ENCODE measurements at places on chromosomes 1 and 21. TPM values are rescaled to one million over a fixed set of nuclear protein-coding genes. Genes with fewer than 3 reads are reported as not detected.

GRCh38 chr1:54926970-54927369 lies 40.0 kb upstream of the DHCR24 start:
- no peak for DNase-seq

Gene KRTAP12-2
- not detected for polyA plus RNA-seq

- DNase-seq = no peak
These were observed 26.5 kb downstream of the CD247 start for GRCh38 chr1:167491586-167492461.

DNA sequence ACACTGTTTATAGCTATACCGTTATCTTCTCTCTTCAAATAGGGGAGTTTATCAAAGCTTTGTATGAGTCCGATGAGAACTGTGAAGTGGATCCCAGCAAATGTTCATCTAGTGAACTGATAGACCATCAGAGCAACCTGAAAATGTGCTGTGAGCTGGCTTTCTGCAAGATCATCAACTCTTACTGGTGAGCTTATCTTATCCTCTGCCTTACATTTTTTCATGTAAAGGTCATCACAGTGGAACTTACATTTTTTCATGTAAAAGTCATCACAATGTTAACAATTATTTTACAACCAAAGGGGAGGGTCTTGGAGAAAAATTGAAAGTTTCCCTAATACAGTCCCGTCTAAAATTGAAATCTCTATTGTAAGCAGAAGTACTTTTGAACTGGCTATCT lies 45.2 kb downstream of the CLEC20A start:
- DNase-seq = no peak

Gene PADI3
- polyA plus RNA-seq = 0.36 TPM

GRCh38 chr1:201636510-201636971 lies 97.6 kb downstream of the NAV1 start:
- DNase-seq = no peak

DNA sequence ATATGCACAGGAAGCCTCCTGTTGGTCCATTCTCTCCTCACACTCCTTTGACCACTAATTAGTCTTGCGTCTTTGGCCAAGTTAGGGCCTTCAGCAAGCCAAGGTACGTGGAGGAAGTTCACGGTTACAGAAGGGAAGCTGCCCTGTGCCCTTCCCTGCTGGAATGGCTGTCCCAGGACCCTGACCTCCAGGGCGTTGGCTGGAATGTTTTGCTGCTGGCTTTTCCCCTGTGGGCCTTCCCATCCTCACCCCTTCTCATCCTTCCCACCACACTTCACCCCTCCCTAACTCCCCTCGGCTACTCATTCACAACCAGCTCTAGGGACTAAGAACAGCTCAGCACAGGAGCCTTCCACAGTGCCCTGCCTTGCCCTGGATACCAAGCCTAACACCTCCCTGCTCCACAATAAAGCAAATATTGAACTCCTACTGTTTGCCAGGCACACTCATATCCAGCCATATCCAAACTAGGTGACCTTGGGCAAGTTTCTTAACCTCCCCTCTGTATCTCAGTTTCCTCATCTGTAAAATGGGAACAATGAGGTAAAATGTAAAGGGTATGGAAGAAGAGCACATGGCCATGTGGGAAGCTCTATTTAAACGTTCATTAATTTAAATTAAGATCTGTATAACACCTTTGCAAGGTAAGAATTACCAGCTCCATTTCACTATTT lies 8.8 kb upstream of the CDCP2 start:
- DNase-seq = no peak

DNA sequence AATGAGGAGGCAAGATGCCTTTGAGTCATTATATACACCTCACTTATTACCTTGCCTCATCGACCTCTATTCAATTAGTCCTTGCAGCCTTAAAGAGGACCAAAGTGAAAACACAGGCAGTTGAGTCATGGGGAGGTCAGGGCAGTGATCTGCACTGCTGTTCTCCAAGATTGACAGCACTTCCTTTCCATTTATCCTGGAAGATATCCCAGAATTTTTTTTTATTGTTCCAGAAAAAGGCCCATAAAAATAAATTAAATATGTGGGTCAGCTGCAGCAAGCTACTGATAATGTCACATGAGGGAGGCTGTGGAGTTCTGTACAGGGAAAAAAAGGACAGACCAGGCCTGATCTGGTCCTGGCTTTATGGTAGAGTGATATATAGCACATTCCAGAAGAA lies 33.2 kb upstream of the CDC42BPA start:
- DNase-seq = peak; percentile 42

DNA sequence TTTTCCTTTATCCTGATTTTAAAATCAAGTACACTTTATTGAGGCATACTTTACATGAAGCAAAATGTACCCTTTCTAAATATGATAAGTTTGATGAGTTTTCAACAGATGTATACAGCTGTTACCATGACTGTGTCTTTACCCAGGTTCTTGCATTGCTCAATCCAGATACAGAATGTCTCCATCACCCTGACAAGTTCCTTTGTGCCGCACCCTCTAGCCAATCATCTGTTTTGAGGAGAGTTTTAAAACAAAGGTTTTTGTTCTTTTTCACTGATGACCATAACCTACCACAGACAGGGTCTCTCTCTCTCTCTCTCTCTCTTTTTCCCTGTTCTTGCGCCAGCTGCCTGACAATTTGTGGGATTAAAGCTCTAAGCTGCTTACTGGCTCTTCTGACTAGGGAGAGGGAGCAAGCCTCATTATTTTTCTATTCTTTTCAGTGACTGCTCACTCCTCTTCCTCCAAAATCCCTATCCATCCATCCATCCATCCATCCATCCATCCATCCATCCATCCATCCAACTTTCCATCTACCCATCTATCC lies 1.2 kb upstream of the KCNE1 start:
- no peak for DNase-seq

DNA sequence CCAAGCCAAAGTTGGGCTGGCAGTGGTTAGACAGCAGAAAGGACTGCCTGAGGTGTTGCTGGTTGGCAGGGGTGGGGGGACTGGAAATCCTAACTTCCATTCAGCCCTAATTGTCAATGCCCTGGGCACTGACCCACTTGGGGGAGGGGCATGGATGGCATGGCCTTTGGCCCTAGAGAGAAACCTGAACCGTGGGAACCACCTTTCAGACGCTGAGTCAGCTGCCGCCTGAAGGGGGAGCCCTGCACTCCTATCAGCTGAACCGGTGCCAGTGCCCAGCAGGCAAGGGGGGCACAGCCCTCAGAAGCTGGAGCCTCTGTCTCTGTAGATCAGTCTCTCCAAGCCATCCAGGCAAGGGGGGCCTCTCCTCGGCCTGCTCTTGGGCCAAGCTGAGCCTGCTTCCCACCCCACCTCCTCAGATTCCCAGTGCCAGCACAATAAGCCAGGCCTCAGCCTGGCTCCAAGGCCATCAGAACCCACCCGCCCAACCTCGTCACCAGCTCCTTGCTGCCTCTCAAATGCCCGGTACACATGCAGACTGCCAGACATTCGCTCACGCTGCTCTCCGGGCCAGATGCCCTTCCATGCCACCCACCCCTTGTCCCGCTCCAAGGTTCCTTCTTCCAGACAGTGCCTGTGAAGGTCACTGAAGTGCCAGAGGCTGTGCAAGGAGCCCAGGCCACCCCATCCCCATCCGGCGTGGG lies 11.6 kb downstream of the TINAGL1 start:
- DNase-seq = peak; percentile 94

DNA sequence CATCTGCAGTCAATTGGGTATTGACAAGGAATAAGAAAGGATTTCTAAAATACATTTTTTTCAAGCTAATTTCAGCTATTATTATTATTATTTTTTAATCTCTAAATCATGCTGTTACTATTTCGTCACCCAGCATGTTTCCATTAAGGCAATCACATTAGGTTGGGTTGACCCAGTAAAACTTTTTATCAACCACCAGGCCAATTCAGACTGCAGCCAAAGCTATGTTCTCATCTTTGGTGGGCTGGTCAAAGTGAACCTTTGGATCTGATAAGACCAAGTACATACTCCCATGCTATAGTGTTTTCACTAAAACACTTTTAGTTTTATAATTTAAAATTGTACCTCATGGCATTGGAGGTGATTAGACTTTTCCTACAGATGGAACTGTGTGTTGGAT lies 198.6 kb downstream of the PBX1 start:
- no peak for DNase-seq

All from SK-N-SH (cell line).